Muscle of arm (tissue), 14 donors: ENCODE measurements at places on chromosomes 3 and 15.

GRCh38 chr3:31705736-31706135 is 173.0 kb downstream of the STT3B start:
- DNase-seq = no peak

GRCh38 chr3:133937756-133938601 is 42.3 kb upstream of the RAB6B start:
- peak; percentile 76 for DNase-seq

GRCh38 chr3:64408770-64409169 is 183.5 kb upstream of the PRICKLE2 start:
- DNase-seq = no peak

- DNase-seq = no peak
Observed at GRCh38 chr3:151976211-151977050, 103.0 kb downstream of the SUCNR1 start.

DNA sequence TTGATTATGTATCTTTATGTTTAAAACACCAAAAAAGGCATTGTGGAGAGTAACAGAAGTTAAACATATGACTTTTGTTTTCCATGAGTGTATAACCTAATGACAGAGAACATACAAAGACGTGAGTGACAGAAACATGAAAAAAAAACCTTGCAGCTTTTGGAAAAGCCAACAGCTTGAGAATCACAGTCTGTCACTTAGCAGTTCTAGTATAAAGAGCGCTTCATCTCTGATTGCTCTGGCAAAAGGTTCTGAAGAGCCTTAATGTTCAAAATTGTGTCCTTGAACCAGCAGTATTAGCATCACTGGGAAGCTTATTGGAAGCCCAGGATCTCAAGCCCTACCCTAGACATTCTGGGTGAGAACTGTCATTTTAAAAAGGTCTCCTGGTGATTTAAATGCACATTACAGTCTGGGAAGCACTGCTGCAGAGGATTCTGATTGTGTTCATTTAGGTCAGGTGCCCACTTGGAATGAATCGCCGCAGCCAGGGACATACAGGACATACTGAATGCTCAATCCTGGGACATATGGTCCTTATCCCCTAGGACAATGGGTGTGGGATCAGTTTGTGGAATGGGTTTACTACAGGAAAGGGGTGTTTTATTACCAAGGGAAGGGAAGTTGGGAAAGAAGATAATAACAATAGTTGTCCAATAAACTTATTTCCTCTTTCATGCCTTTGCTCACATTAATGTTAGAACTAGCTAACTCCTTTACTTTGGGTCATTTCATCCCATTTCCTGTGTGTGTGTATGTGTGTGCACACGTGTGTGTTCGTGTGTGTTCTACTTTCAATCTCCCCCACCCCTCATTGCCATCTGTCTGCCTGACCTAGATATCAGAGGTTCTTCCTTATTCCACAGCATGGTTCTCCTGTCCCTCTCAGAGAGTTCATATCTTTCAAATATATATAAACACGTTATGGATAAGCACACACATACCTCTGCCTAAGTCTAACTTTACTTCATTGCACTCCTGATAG is 55.0 kb downstream of the LRRC49 start:
- no peak for DNase-seq

DNA sequence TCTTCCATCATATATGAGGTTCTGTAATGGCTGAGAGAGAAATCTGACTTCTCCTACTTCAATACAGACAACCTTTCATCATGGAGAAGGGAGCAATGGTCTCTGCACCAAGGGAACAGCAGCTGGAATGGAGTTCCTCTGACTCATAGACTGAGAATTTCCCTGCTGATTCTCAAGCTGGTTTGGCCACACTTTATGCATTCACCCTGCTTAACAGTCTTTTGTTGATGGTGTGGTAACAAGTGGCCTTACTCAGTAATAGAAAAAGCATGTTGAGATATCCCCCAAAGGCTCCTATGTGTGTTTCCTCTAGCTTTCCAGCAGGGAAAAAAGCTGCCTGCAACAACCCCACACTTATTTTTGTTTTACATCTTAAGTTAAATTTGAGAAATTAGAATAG is 138.1 kb downstream of the GREM1 start:
- DNase-seq = no peak

GRCh38 chr15:90883526-90883975 is 753 bp upstream of the FES start:
- DNase-seq = no peak

- DNase-seq = no peak
Observed at GRCh38 chr3:171953301-171954022, 85.9 kb upstream of the FNDC3B start.

DNA sequence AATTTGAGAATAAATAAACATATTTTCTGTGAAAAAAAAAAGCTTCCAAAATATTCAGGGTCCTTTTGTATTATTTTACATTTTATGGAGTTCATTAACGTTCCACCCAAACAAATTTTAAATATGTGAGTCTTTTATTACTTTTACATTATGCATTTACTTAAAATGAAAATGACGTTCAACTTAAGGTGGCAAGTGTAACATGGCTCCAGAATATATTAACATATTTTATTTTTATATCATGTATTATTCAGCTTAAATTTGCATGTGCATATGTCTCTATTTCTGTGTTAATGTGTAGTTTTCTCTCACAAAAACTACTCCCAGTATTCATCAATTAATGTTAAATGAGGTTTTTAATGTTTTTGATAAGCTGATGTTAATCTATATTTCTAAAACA is 243.6 kb upstream of the CNTN3 start:
- DNase-seq = no peak

GRCh38 chr3:119235151-119235550 is 5.5 kb downstream of the B4GALT4 start:
- no peak for DNase-seq

- DNase-seq = no peak
Observed at GRCh38 chr3:55014081-55014480, 86.2 kb upstream of the LRTM1 start.

- DNase-seq = no peak
Observed at GRCh38 chr3:53970661-53971060, 79.0 kb upstream of the SELENOK start.

- DNase-seq = no peak
Observed at GRCh38 chr3:155876503-155876902, 6.1 kb downstream of the GMPS start.

DNA sequence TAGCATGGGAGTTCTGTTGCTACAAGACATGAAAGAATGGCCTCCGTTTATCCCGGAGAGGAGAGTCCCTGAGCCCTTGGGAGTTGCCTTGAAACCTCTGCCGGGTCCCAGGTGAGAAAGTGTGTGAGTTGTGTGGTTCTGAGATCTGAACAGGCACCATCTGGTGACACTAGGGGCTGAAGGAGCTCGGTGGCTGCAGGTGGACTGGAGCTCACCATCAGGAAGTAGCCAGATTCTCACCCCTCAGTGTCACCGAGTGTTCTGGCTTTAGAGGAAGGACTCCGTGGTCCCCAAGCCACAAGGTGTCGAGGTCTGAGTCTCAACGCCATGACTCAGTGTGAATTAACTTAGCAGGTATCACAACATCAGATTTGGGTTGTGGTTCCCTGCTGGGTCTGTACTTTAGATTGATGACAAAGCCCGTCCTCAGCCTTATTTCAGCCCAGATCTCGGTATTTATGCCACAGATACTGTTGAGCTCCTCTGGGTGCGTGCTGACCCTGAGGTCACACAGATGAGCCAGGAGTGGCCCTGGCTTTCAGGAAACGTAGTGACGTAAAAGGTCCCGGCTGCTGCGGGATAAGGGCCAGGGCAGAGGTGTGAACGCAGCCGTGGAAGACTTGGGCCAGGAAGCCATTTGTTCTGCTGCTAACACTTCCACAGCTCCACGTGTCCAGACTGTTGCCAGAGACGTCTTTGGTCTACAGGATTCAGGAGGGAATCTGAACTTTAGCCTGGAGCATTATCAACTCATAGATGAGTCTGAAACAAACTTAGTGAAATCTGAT is 54.4 kb downstream of the PGPEP1L start:
- no peak for DNase-seq

GRCh38 chr15:47035475-47036406 is 681.6 kb upstream of the SEMA6D start:
- DNase-seq = no peak
